ENCODE measurements at places on chromosomes 1 and 21. TPM values are rescaled to one million over a fixed set of nuclear protein-coding genes. Genes with fewer than 3 reads are reported as not detected.

Gene FAM78B
- total RNA-seq: 1.2 TPM

DNA sequence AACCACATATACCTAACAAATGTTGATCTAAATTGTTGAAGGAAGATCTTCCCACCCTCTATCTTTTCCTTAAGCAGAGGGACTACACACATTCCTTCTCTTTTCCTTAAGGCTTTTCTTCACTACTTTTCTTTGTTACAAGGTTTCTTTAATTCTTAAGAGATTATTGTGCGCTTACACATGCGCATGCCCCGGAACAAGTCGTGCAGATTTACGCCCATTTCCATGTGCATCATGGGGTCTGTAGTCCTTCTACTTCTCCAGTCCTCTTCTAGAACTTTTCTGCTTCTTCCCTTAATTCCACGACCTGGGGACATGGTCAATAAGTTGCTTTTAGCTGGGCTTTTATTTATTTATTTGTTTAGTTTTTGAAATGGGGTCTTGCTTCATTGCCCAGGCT is 1.7 kb upstream of the CHRNB2 start:
- no peak for DNase-seq

DNA sequence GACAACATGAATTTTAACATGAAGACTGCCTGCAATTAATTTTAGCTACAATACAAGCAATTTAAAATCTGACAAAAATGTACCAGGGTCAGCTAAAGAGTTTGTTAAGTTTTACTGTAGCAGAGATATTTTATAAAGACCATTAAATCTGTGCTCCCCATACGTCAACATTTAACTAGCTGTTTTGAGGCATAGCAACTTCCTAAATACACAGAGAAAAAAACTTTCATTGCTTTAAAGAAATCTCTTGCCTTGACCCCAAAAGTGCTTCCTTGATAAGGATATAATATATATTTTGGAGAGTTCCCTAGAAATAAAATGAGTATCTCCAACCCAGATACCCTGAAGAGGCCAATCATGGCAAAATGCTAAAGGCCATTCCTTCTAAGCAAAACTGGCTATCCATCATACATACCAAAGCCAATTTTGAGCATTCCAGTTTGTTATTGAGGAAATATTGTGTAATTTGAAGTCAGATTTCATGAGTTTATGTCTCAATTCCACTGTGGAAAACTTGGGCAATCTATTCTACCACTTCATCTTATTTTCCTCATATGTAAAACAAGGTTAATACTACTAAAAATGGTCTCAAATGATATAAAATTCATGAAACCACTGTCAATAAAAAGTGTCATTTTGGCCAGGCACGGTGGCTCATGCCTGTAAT is 19.1 kb downstream of the ASPM start:
- DNase-seq: no peak

DNA sequence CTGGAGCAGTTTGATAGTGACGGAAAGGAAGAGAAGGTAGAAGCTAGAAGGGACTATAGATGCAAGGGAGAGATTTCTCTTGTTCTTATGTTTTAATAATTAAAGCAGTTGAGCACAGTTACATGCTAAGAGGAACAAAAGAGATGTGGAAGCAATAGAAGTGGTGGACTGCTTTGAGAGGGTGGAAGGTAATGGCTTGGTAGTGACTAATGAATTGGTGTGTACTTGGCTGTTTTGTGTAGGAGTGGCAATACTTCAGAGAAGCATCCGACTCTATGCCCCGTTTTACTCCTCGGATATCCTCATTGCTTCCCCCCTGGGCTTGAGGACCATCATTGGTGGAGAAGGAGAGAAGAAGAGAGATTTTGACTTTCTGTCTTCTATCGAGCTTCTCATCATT is 12.8 kb downstream of the UTP25 start:
- DNase-seq: no peak

DNA sequence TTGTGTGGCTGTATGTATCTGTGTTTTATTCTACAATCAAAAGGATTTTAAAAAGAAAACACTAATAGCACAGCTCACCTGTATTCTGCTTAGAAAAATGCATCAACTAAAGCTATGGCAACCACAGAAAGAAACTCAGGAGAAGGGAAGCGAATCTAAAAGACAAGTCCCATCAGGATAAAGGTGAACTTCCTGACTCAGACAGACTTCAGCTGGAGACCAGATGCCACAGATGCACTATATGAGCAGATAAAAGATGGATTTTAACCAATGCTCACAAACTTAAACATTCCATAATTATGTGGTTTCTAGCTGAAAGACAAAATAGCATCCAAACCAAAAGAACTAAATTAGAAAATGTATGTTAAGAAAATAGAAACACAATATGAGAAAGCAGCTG is 231.0 kb downstream of the RERE start:
- DNase-seq: no peak
